CD4-positive, alpha-beta T cell treated with Interleukin-15 for 1 hour (primary cell): ENCODE measurements at places on chromosomes 13 and 19.

- peak; percentile 52 for DNase-seq
Observed at GRCh38 chr19:3783660-3784584, 2.3 kb downstream of the MATK start.

- DNase-seq = peak; percentile 38
Observed at GRCh38 chr13:41463838-41464602, 6.7 kb downstream of the RGCC start.

- no peak for DNase-seq
Observed at GRCh38 chr19:42577016-42577415, 17.7 kb downstream of the CEACAM8 start.

DNA sequence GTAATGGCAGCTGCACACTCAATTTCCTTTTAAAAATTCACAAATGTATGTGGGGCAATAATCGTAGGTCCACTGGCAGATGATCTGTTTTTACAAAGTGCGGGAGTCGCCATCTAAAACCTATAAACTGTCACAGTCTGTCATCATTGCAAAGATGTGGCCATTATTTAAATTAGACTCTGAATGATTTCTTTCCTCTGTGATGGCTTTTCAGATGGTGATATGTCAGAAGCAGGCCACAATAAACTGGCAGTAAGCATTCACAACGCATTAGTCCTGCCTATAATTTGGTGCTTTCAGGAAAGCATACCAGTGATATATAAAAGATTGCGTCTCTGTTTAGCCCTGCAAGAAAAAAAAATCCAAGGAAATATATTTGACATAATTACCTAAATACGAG lies 226.8 kb downstream of the TBC1D4 start:
- no peak for DNase-seq

- no peak for DNase-seq
Observed at GRCh38 chr19:51101171-51101865, 6.9 kb downstream of the CTU1 start.

DNA sequence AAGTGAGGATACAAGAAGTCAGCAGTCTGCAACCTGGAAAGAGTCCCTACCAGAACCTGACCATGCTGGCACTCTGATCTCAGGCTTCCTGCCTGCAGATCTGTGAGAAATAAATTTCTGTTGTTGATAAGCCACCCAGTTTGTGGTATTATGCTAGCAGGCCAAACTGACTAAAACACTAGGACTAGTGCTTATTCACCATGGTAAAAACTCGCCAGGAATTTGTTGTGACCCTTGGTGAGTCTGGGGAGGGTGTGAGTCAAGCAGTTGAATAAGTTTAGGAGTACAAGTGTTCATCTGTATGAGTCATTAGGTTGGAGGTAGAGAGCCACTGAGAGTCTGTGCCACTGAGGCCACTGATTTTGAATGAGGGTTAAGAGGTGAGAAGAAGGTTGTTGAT lies 3.6 kb downstream of the ZIK1 start:
- no peak for DNase-seq

DNA sequence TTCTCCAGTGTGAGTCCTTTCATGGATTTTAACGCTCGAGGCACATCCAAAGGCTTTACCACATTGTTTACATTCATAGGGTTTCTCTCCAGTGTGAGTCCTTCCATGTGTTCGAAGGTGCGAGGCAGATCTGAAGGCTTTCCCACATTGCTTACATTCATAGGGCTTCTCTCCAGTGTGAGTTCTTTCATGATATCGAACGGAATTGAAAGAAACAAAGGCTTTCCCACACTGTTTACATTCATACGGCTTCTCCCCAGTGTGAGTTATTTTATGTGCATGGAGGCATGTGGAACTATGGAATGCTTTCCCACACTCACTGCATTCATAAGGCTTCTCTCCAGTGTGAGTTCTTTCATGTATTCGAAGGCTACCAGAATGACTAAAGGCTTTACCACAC lies 5.2 kb upstream of the ZNF20 start:
- DNase-seq = no peak

- DNase-seq = peak; percentile 92
Observed at GRCh38 chr19:10797541-10798256, 38.3 kb downstream of the TMED1 start.
